HepG2 (cell line): ENCODE measurements at places on chromosomes 16 and 17. TPM values are rescaled to one million over a fixed set of nuclear protein-coding genes. Genes with fewer than 3 reads are reported as not detected.

GRCh38 chr17:78622491-78623265, 45.5 kb upstream of the DNAH17 start:
- H3K27me3 ChIP-seq, result no peaks in the 10 kb centered on the region; the same call in 1 of the 2 replicates
- no peak for DNase-seq
- no peaks in the 10 kb centered on the region for H3K36me3 ChIP-seq
- H3K4me3 ChIP-seq, result no peak overlapping the region
- no peak overlapping the region for H3K27ac ChIP-seq

WFDC1 gene
- total RNA-seq, result not detected in 2 replicates

- H3K4me1 ChIP-seq, result peaks cover 57% of the 10 kb centered on the region
- H3K4me3 ChIP-seq, result no peak overlapping the region
- no peak overlapping the region for H3K27ac ChIP-seq
- peak; percentile 71 for DNase-seq
- H3K36me3 ChIP-seq, result no peaks in the 10 kb centered on the region; the same call in 2 of the 3 replicates
These were observed 24.8 kb downstream of the TMC7 start for GRCh38 chr16:19008245-19009169.

GRCh38 chr17:27247071-27247957, 46.6 kb upstream of the WSB1 start:
- H3K4me1 ChIP-seq, result peaks cover 32% of the 10 kb centered on the region
- no peak overlapping the region for H3K27ac ChIP-seq
- peak; percentile 89 for DNase-seq

- H3K36me3 ChIP-seq, result no peaks in the 10 kb centered on the region
- no peaks in the 10 kb centered on the region for H3K4me1 ChIP-seq
- H3K27me3 ChIP-seq, result peaks cover 9% of the 10 kb centered on the region; the same call in 1 of the 3 replicates
These were observed 382.0 kb downstream of the GRIN2A start for GRCh38 chr16:9800186-9800738.

- peak; percentile 9 for DNase-seq
- no peak overlapping the region for H3K27ac ChIP-seq
- no peaks in the 10 kb centered on the region for H3K27me3 ChIP-seq
- H3K36me3 ChIP-seq, result no peaks in the 10 kb centered on the region
- no peak overlapping the region for H3K4me3 ChIP-seq
These were observed 313.2 kb upstream of the KCNJ16 start for GRCh38 chr17:69761767-69762321.

PABPN1L gene
- not detected in 2 replicates for total RNA-seq

HEATR9 gene
- total RNA-seq, result not detected in 2 replicates

DNA sequence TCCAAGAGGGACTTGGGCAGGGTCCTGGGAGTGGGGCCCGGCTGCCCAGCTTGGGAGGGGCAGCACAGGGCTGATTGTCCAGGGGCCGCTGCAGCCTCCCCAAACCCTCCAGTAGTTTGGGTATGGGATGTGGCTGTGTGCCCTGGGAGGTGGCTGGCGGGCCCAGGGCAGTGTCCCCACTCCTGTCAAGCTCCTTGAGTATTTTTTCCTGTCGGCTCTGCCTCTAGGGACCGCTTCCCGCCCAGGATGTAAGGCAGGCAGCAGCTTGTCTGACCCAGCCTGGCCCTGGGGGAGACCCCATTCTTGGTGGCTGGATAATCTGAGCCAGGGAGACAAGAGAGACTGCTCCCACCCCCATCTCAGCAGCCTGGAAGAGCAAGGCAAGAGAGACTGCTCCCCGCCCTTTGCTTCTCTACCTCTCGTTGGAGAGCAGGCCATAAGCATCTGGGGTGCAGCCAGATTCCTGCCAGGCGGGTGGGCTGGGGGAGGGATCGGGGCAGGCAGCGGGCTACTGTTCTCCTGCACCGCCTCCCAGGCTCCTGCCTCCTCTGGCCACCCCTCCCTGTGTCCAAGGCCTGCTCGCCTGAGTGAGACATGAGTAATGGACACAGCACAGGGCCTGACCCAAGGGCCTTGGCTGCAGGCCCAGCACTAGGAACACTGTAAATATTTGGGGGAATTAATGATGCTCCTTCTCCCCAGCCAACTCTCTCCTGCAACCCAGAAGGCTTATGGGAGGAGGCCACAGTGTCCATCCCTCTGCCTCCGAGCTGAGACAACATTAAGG, 18.4 kb upstream of the ITGA3 start:
- no peak overlapping the region for H3K4me3 ChIP-seq
- H3K27me3 ChIP-seq, result no peaks in the 10 kb centered on the region; the same call in 1 of the 2 replicates
- H3K36me3 ChIP-seq, result no peaks in the 10 kb centered on the region
- DNase-seq, result no peak
- peaks cover 34% of the 10 kb centered on the region for H3K4me1 ChIP-seq

CAMTA2 gene
- 4.0 and 4.1 TPM in 2 replicates for total RNA-seq

DNA sequence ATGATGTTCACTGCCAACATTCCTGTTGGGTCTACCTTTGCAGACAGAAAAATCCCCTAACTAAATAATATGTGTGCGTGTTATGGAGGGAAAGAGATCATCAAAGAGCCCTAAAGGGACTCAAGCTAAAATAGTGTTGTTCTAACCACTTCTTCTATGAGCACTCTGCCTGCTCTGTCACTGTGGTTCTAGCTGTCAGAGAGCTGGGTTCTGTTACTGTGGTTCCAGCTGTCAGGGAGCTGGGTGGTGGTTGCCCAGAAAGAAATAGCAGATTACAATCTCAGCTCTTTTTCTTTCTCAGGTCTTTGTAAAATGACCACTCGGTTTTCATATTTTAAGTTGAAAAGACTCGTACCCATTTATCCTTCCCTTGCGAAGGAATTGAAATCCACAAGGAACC, 176.3 kb downstream of the HS3ST3A1 start:
- H3K4me1 ChIP-seq, result peaks cover 70% of the 10 kb centered on the region
- no peaks in the 10 kb centered on the region for H3K36me3 ChIP-seq
- no peaks in the 10 kb centered on the region for H3K27me3 ChIP-seq
- no peak for DNase-seq
- H3K4me3 ChIP-seq, result no peak overlapping the region

GRCh38 chr17:51912939-51913338, 245.6 kb downstream of the CA10 start:
- no peaks in the 10 kb centered on the region for H3K36me3 ChIP-seq
- no peak for DNase-seq
- H3K27me3 ChIP-seq, result no peaks in the 10 kb centered on the region
- H3K4me3 ChIP-seq, result no peak overlapping the region
- no peak overlapping the region for H3K27ac ChIP-seq

DNA sequence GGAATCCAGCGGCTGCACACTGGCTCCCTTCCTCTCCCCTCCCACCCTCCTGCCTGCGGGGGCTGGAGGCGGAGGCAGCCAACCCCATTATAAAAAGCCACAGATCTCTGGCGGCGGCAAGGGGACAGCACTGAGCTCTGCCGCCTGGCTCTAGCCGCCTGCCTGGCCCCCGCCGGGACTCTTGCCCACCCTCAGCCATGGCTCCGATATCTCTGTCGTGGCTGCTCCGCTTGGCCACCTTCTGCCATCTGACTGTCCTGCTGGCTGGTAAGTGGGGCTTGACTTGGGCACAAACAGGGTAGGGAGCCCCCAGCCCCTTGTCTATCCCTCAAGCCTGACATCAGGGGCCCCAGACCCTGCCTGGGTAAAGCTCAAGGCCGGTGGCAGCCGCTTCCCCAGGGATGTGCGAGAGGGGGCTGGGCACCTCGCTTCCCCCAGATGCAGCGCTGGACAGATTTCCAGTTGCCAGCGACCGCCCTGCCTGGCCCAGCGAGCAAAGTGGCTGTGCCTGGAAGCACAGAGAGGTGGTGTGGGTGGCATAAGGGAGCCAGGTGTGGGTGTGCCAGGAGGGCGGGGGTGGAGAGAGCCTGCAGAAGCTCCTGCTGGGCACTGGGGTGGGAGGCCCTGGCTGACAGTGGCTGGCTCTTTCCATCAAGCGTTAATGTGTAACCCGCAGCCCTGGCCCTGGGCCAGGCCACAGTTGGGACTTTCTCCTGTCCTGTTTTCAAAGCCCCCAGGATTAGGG, at the start of gene CX3CL1:
CX3CL1 (plus strand) TSS at position 119 of the 745 bp plus-strand sequence; CDS start at position 198, 79 bp downstream.
- H3K4me3 ChIP-seq, result peak within 1 kb of the TSS; percentile 84
- peak; percentile 99 for DNase-seq
- peak within 1 kb of the TSS; percentile 99 for H3K27ac ChIP-seq
- H3K36me3 ChIP-seq, result 0 out of 2 replicates have a peak, but pooled peaks cover 3% of the 10 kb centered on the region

ABCC6 gene
- total RNA-seq, result 69.0 and 105 TPM in 2 replicates

SLC12A3 gene
- not detected in 2 replicates for total RNA-seq

GRCh38 chr17:44830359-44831288, 537 bp upstream of the GJC1 start:
- H3K4me1 ChIP-seq, result peaks cover 31% of the 10 kb centered on the region
- H3K36me3 ChIP-seq, result no peaks in the 10 kb centered on the region
- H3K27ac ChIP-seq, result no peak overlapping the region

DNA sequence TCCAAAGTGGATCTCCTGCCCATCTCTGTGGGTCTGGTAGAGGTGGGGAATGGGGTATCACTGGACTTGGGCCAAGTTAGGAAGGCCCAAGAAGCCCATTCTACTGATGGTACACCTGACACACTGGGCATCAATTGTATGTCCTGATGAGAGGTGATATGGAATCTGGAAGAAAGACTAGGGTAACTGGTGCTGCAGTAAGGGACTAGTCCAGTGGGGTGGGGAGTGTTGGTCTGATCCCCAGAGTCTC, 5.9 kb upstream of the NFATC3 start:
- DNase-seq, result no peak
- peaks cover 83% of the 10 kb centered on the region for H3K4me1 ChIP-seq
- no peaks in the 10 kb centered on the region for H3K27me3 ChIP-seq
- no peak overlapping the region for H3K4me3 ChIP-seq

ACSM2B gene
- total RNA-seq, result 15.0 and 34.0 TPM in 2 replicates

CFDP1 gene
- total RNA-seq, result 153 and 198 TPM in 2 replicates

GRCh38 chr17:61314368-61315078, 85.1 kb upstream of the TBX2 start:
- peaks cover 55% of the 10 kb centered on the region for H3K4me1 ChIP-seq
- no peak overlapping the region for H3K4me3 ChIP-seq
- no peak for DNase-seq
- H3K36me3 ChIP-seq, result no peaks in the 10 kb centered on the region
- no peaks in the 10 kb centered on the region for H3K27me3 ChIP-seq

- no peak for DNase-seq
These were observed 41.7 kb downstream of the CREBBP start for GRCh38 chr16:3838600-3839401.

DNA sequence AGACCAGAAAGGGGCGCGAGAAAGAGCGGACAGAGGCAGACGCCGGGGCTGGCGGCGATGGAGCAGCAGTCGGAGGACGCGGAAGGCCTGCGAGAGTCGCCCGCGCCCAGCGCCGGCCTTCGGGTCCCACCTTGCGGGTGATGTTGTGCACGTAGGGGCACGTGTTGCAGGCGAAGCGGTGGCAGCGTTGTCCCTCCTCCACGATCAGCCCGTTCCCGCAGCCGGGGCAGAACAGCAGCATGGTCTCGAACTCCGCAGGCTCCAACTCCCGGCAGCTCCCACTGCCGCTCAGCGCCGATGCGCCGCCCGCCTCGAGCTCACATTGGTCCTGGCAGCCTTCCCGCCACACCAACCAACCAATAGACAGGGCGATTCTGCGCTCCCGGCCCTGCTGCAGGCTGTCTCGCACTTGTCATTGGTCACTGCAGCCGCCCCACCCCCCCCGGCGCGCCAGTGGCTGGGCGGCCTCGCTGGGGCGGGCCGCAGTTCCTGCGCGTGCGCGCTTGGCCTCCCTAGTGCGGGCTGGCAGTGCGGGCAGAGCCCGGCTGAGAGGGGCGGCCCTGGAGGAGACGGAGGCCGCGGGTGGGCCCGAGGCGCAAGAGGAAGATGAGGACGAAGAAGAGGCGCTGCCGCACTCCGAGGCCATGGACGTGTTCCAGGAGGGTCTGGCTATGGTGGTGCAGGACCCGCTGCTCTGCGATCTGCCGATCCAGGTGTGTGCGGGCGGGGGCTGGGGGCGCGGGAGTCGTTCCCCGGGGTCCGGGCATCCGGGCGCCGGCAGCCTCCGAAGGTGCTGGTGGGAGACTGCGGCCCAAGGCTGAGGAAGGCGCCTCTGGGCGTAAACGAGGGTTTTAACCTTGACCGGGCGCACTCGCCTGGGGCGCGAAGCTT, at the start of the genes POLR3K and SNRNP25:
POLR3K (minus strand) TSS at position 263 of the 891 bp plus-strand sequence; CDS start at position 241, 22 bp downstream.
SNRNP25 (plus strand) TSS at position 483 of the 891 bp plus-strand sequence; CDS start at position 672, 189 bp downstream.
- peak within 1 kb of the TSS; percentile 91 for H3K4me3 ChIP-seq
- peak within 1 kb of the TSS; percentile 93 for H3K27ac ChIP-seq
- peak; percentile 95 for DNase-seq
- peaks cover 27% of the 10 kb centered on the region for H3K4me1 ChIP-seq
- peaks cover 10% of the 10 kb centered on the region for H3K36me3 ChIP-seq

GRCh38 chr17:67187927-67188326, 57.1 kb downstream of the HELZ start:
- H3K27me3 ChIP-seq, result no peaks in the 10 kb centered on the region
- no peak for DNase-seq
- H3K36me3 ChIP-seq, result peaks cover 21% of the 10 kb centered on the region
- no peaks in the 10 kb centered on the region for H3K4me1 ChIP-seq

ZP2 gene
- not detected in 2 replicates for total RNA-seq

GRCh38 chr16:80718480-80719220, 85.7 kb downstream of the CDYL2 start:
- no peaks in the 10 kb centered on the region for H3K36me3 ChIP-seq
- H3K4me1 ChIP-seq, result no peaks in the 10 kb centered on the region
- no peak overlapping the region for H3K4me3 ChIP-seq
- H3K27ac ChIP-seq, result no peak overlapping the region
- DNase-seq, result no peak
- H3K27me3 ChIP-seq, result no peaks in the 10 kb centered on the region

DNA sequence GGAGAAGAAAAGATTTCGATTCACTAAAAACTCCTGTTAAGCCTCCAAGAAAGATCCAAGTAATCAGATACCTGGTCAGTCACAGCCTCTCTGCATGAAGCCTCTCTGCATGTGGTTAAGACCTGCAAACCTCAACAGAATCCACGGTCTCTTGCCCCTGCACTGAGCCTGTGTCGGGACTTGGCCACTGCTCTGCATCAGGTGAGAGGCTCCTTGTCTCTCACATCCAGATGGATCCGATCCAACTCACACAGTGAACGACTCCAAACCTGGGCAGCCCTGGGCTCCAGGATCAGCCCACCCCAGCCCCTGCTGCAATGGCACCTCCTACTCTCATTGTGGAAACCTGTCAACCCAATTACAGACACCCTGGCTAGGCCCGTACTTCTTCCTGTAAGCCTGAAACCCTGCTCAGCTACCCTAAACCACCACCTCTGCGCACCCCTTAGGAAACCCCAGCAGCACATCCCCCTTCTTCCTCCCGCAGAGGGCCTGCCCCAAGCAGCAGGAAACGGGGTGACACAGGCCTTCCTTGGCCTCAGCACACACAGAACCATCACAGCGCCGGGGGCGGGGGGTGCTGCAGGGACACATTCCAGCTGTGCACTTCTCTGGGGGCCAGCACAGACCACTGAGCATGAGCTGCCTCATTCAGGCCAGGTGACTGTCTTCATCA, 129.5 kb downstream of the ANKRD11 start:
- no peak for DNase-seq
- H3K4me1 ChIP-seq, result peaks cover 51% of the 10 kb centered on the region
- H3K27ac ChIP-seq, result no peak overlapping the region
- peaks cover 42% of the 10 kb centered on the region for H3K36me3 ChIP-seq

DNA sequence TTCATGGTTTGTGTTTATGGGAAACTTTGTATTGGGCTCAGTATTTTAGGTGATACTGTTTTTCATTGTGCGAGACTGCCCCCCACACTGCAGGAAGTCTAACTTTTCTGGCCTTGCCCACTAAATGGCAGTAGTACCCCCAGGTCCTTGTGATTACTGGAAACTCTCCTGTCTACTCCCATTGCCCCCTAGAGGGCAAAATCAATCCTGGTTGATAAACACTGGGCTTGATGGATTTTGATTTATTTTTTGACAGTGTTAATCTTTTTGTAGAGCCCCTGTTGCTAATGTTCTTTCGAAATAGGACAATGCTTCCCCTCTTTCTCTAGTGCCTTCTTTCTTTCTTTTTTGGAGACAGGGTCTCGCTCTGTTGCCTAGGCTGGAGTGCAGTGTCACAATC, 15.5 kb downstream of the METTL9 start:
- no peak overlapping the region for H3K27ac ChIP-seq
- H3K36me3 ChIP-seq, result peaks cover 14% of the 10 kb centered on the region
- no peaks in the 10 kb centered on the region for H3K27me3 ChIP-seq

CCL17 gene
- not detected in 2 replicates for total RNA-seq
